ENCODE measurements at places on chromosomes 7 and 10.

GRCh38 chr7:151839451-151839921, 37.4 kb downstream of the PRKAG2 start:
- DNase-seq = no peak

GRCh38 chr7:49767719-49768118, 5.7 kb upstream of the VWC2 start:
- no peak for DNase-seq

DNA sequence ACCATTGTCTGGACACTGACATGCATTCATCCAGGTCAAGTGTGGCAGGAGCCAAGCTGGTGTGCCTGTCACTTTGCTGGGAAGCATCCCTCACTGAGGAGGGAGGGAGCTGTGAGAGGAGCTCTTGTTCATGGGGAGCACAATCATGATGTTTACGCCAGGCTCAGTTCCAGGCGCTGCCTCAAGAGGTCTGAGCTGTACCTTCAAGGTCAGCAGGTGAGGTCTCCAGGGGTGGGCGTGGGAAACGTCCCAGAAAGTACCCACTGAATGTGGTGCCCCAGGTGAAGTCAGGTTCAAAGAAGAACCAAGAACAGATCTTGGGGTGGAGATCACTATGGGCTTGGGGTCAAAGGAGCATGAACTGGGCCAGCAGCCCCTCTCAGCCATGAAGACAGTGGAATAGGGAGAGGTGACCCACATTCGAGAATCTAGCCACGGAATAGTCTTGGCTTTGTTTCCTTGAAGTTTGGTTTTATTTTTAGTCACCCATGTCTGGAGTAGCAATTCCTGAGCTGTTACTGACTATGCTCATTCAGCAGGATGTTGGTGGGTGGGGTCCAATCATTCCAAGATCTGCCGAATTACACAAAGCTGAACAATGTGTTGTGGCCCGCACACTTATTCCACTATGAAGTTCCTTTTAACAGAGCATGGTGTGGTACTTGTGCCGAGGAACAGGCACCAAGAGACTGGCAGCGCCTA, 29.3 kb downstream of the NPS start:
- no peak for DNase-seq

DNA sequence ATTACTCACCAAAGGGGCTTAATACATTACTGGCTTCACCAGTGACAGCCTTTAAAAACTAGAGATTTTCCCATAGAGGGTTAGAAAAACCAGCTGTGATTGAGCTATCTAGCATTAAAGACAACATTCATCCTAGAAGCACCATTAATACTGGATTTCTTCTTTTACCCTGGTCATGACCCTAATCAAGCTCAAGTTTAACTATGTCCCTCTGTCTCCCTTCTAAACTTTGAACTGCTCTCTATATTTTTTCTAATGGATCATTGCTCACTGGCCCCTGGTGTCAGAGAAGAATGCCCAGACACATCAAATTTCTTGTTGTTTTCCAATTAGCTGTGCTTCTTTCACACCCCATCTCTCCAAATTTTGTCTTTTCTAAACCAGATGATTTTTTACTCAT, 1101.3 kb downstream of the XPNPEP1 start:
- DNase-seq = no peak

DNA sequence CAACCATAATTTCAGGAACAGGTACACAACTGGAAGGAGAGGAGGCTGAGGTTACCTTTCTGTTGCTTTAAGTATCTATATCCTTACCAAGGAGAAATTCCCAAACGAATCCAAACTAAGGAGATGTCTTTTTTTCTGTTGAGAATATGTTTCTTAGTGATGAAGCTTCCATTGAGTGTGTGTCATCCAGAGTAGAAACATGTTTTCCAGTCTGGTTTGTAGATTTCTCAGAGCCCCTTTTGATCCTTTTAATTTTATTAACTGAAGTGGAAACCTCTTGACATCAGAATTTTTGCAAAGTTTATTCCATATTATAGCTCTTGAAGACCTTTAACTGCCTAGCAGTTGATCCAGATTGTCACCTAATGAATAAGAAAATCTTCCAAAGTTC, 207.1 kb upstream of the FERD3L start:
- no peak for DNase-seq

DNA sequence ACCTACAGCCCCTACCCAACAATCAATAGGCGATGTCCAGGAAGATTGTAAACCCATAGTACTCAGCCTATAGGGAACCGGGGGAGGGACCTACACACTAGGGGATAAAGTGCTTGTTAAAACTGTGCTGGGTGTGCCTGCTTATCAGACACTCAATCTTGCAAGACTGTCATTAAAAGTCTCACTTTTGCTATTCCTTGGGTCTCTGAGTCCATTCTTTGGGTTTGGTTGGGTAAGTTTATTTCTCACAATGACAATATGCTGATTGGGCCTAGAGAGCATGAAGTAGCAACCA, 45.6 kb downstream of the PTPRE start:
- no peak for DNase-seq

GRCh38 chr7:123415625-123416024, 118.8 kb downstream of the IQUB start:
- no peak for DNase-seq

- no peak for DNase-seq
Measured at GRCh38 chr7:131642429-131642828, 86.0 kb upstream of the PODXL start.

DNA sequence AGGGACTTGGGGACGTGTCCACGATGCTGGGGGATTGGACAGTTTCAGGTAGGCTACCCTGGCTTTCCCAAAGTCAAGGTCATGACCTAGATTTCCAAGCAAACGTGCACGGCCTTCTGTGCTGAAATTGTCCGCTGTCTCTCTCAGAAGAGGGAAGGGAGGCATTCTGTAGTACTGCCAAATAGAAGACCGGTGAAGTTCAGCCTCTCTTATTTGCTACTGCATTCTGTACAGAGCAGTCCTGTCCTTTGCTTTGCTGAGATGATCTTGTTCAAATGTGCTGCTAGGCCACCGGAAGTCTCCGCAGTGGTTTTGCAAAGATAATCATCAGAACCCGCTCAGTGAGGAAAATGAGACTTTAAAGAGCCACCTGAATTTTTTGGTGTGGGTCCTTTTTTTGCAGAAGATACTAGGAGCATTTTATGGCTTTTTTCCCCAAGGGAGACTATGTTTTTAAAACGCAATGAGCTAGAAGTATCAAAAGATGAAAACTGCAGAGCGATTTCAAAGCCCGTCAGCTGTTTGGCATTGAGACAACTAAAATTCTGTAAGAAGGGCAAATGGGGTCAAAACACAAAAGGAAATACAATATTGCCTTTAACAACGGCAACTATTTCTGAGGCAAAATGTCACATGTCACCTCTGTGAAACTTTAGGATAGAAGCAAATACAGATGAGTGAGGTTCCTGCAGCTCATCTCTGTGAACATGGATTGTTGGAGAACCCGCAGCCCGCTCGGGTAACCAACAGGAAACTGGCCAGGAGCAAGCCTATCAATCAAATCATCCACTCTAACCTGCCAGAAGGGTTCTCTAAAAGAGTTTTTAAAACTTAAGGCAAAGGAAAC, 1.3 kb upstream of the NMT2 start:
- no peak for DNase-seq

Measured in SW 1271 (cell line).